Pons (tissue), 1 donor: ENCODE measurements at places on chromosomes 7 and 10.

GRCh38 chr10:90317172-90317571 is 540.7 kb downstream of the HTR7 start:
- no peak for DNase-seq

DNA sequence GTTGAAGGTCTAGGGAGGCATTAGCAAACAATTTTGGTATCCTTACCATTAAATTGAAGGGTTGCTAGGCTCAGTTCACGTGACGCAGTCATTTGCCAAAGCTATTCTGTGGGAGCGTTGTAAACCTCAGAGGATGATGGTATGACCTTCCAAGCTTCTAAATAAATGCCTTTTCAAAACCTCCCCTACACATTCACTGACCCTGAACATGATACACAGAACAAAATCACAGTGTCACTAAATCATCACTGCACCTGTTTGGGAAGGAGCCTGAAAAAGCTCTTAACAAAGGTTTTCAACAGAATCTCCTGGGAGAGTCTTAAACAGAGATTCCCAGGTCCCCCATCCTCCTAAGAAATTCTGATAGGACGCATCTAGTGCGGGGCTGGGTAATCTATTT is 13.2 kb upstream of the CCDC172 start:
- no peak for DNase-seq

- DNase-seq: no peak
Observed at GRCh38 chr7:142697270-142697669, 52.0 kb upstream of the PRSS1 start.

GRCh38 chr10:132372516-132373095 is 24.4 kb upstream of the PWWP2B start:
- no peak for DNase-seq

DNA sequence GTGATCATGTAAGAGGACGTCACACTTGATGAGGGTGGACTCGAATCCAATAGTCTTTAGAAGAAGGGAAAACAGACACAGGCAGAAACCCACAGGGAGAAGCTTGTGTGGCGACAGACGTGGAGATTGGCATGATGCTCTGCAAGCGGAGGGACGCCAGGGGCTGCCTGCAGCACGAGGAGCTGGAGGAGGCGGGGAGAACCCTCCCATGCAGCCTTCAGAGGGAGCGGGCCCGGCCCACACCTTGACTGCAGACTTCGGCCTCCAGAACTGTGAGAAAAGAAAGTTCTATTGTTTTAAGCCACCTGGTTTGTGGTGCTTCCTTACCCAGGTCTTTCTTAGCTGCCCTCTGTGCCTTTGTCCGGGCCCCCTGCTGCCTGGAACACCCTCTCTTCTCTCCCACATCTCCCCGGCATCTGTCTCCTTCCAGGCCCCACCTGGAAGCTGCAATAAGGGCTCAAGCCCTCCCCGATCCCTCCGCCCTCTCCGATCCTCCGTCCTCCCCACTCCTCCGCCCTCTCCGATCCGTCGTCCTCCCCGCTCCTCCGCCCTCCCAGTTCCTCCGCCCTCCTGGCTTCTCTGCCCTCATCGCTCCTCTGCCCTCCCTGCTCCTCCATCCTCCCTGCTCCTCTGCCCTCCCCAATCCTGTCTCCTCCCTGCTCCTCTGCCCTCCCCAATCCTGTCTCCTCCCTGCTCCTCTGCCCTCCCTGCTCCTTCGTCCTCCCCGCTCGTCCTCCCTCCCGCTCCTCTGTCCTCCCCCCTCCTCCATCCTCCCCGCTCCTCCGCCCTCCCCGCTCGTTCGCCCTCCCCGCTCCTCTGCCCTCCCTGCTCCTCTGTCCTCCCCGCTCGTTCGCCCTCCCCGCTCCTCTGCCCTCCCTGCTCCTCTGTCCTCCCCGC is 17.4 kb upstream of the PRKAG2 start:
- DNase-seq: no peak

- DNase-seq: no peak
Observed at GRCh38 chr7:23472956-23473843, 2.9 kb upstream of the IGF2BP3 start.

- no peak for DNase-seq
Observed at GRCh38 chr7:77481615-77482014, 55.5 kb upstream of the PTPN12 start.

- no peak for DNase-seq
Observed at GRCh38 chr10:86443936-86444335, 77.3 kb upstream of the GRID1 start.

DNA sequence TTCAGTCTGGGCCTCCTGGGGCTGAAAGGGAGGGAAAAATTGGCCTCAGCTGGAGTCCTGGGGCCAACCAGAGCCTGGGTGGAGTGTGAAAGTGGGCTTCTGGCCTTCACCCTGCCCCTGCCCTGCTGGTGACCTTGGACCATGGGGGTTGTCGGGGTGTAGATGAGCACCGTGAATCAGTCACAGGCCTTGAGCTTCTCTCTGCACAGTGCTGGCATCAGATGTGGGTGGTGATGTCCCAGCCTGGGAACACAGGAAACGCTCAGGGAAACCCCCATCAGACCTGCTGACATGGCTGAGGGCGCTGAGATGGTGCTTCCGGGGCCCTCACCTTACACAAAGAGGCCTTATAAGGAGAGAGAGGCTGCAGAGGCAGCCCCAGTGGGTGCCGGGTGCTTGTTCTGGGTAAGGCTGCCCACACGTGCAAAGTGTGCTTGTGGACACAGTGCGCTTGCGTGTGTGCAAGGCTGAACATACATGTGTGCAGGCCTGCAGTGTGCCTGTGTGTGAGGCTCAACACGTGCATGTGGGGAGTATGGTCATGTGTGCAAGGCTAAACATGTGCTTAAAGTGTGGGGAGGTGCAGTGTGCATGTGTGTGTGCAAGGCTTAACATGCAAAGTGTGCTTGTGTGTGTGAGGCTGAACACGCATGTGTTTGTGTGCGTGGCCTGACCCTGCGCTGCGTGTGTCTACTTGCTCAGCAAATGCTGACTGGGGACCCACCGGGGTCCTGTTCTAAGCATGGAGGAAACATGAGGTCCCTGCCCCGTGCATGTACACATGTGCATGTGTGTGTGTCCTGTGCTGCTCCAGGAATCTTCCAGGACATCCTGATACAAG is 6.5 kb downstream of the ARPC1B start:
- DNase-seq: no peak

DNA sequence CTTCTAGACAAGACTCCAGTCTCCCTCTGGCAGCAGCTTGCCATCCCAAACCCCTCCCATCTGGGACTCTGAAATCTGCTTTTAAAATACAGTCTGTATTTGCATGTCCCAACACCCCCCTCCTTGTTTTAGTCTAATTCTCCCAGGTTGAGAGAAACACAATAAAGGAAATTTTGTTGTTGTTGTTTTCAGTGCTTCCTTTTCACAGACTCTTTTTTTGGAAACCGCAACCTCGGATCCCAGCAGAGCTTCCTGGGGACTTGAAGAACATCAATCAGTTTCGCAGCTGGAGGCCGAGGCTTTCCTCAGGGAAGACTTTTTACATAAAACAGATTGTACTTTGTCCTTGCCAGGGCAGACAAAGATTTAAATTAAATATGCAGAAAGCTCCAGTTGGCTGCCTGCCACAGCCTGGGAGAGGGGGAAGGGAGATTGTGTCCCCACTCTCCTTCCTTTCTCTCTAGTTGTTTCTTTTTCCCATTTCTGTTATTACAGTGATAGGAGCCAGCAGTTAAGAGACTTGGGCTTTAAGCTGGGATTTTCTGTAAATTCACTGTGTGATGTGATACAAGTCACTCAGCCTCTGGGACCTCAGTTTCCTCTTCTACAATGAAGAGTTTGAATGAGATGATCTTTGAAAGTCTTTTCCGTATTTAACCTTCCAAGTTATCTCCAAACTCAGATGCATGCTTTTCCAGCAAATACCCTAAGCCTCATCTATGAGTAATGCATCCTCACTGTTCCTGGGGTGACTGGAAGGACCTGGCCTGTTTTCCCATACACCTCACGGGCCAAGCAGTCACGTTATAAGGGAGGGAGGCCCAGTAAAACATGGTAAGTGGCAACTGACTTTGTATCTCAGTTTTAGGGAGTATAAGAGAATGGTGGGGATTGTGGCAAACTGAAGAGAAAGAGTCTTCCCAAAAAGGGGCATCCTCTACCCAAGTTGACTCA is 192.3 kb downstream of the REEP3 start:
- peak; percentile 74 for DNase-seq

GRCh38 chr10:1119027-1119426 is 62.8 kb downstream of the WDR37 start:
- DNase-seq: no peak

DNA sequence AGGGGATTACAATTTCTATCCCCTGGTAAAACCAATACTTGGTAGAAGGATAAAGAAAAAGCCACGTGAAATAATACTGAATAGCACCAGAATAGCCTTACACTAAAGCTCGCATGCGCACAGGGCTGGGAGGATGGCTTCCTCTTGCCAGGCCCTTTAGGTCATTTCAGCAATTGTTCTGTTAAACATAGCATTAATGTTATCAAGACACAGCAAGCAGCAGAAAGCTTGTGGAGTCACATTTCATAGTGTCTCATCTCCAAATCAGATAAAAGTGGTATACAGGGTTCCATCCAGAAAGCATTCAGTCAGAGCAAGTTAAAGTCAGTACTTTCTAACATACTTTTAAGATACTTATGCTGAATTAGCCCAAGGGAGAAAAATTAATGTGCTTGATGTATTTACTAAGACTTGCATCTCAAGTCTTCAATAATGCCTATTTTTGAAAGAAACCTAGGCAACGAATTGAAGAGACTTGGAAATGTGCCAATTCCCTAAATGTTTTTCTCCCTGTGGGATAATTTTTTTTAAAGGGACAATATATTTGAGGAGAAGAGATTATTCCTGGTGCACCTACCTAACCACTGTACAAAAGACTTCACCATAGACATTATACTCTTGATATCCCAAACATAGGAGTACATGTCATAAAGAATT is 14.3 kb upstream of the NPM3 start:
- DNase-seq: no peak

- DNase-seq: no peak
Observed at GRCh38 chr7:151346470-151346769, 4.8 kb downstream of the NUB1 start.

GRCh38 chr10:104658067-104658466 is 17.0 kb downstream of the SORCS3 start:
- DNase-seq: no peak

- peak; percentile 91 for DNase-seq
Observed at GRCh38 chr7:30162622-30163124, 27.9 kb downstream of the MTURN start.

DNA sequence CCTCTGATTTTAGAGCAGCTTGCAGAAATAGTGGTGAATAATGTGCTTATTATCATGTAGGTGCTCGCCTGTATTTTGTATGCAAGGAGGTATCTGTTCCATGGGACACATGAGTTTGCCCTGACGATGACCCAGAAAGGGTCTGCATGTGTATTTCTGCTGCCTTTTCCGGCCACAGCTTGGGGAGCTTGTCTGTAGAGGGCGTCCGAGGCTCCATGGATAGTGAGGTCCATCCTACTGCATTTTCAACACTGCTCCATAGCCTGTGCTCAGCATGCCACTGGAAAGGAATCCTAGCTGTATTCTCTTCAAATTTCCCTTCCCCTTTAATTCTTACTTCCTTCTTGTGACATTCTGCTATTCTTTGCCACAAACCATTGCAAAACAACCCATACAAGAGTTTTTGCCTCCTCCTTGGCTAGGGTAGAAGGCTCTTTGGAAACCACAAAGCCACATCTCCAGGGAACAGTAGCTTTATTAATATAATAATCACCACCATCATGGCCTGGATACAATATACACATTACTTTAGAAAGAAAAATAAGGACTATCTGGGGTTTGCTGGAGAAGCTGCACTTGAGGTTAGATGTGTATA is 127.7 kb downstream of the DYNC1I1 start:
- no peak for DNase-seq

GRCh38 chr7:150360363-150361058 is 8.1 kb upstream of the REPIN1 start:
- DNase-seq: no peak

DNA sequence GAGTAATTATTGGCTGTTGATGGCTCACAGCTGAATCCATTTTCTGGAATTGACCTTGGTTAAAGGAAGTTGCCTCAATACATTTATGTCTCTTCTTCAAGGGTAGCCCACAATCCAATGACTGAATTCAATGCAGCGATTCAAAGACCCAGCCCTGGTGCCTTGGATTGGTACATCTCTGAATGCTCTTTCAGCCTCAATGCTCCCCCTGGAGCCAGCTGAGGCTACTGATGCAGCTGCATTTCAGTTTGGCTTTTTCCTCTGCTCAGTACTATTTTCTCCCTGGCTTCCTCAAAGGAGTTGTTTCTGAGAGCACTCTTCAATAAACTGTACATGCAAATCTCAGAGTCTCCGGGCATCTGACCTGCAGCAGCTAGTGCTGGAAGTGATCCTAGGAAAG is 633 bp upstream of the EBLN1 start:
- DNase-seq: no peak

DNA sequence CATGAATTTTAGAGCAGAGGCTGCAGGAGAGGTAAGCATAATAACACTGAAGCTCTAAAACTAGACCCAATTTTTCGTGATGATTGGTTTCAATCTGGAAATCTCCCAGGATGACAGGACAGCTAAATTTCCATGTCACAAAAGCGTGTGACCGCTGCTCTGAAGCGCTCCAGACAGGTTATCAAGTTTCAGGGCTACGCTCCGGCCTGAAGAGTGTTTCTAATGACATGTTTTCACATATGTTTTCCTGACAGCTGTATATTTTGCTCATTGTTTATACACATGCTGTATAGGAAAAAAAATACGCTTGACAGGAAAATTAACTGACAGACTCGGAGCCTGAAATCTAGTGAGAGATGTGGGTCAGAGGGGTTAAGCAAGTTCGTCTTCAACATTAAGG is 219.8 kb upstream of the BMPER start:
- DNase-seq: no peak

GRCh38 chr7:123769371-123769770 is 20.6 kb upstream of the WASL start:
- no peak for DNase-seq

DNA sequence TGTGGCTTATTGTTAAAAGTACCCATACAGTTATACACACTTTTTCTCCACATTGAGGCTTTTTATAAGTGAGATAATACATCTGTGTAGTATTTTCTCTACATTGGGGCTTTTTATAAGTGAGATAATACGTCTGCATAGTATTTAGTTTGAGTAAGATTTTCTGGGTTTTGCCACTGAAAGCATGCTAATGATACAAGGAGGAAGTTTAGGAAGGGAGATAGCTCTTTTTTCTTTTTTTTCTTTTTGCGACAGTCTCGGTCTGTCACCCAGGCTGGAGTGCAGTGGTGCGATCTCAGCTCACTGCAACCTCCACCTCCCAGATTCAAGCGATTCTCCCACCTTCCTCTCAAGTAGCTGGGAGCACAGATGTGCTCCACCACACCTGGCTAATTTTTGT is 13.3 kb downstream of the FAM107B start:
- DNase-seq: no peak

DNA sequence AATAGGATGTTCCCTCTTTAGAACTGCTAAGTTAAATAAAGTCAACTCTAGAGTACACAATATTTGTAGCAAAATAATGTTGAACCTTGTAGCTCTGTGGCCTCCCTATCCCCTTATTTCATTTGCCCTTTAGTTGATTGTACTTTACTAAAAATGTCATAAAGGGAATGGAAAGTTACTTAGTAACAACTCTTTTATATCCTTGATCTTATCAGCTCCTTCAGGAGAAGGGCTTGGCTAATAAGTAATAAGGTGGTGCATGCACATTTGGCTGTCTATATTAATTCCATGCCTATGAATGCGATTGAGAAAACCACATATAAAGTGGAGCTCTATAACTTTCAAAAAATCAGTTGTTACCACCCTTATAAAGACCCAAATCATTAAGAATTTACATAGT is 41.5 kb upstream of the GATA3 start:
- DNase-seq: no peak

GRCh38 chr10:28249512-28249911 is 53.4 kb downstream of the MPP7 start:
- DNase-seq: no peak

GRCh38 chr7:55484834-55485233 is 87.5 kb downstream of the VOPP1 start:
- no peak for DNase-seq
